ENCODE measurements at places on chromosomes 3 and 15.

- DNase-seq = no peak
Measured at GRCh38 chr15:25715536-25716413, 147.4 kb downstream of the ATP10A start.

GRCh38 chr3:3180456-3180855, 965 bp upstream of the CRBN start:
- no peak for DNase-seq

- no peak for DNase-seq
Measured at GRCh38 chr3:170705131-170705530, 119.3 kb upstream of the SLC7A14 start.

- DNase-seq = no peak
Measured at GRCh38 chr15:75397494-75397893, 29.1 kb upstream of the MAN2C1 start.

GRCh38 chr3:14871456-14872200, 52.9 kb downstream of the FGD5 start:
- no peak for DNase-seq

- no peak for DNase-seq
Measured at GRCh38 chr3:104273046-104273649, 1093.6 kb upstream of the ALCAM start.

GRCh38 chr3:121621491-121621890, 28.3 kb downstream of the FBXO40 start:
- DNase-seq = no peak

GRCh38 chr3:143536817-143537535, 311.3 kb downstream of the SLC9A9 start:
- no peak for DNase-seq

GRCh38 chr3:61030469-61031035, 220.7 kb downstream of the FHIT start:
- DNase-seq = no peak

DNA sequence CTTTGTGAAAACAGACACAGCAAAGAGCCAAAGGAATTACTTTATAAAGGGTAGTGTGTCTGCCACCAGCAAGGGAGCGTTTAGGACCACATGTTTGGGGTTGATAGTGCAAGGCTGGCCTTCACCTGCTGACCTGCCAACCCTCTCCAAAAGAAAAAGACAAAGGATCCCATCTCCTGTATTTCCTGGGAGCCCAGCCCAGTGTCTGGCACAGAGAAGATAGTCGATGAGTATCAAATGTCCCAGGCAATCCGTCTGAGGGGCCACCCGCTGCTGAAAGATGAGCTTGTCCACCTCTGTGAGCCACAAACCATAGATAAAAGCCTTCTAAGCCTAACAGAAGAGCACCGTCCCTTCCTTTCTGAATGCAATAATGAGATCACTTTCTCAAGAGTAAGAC, 154.8 kb upstream of the CTNNB1 start:
- no peak for DNase-seq

DNA sequence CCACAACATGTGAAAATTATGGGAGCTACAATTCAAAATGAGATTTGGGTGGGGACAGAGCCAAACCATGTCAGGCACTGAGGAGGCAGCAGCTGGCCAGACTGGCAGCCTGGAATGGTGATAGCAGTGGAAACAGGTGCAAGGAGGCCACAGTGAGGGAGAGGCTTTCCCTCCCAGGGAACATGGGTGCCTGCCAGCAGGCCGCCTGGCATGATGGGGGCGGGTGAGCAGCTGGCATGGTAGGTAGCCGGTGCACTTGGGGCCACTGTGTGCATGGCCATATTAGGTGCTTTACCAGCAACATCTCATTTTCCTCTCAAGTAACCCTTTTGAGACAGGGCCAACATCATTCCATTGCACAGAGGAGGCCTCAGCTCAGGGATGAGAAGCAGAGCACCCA, 18.3 kb upstream of the MRPS22 start:
- no peak for DNase-seq

- no peak for DNase-seq
Measured at GRCh38 chr15:75680007-75680789, 32.5 kb downstream of the CSPG4 start.

- no peak for DNase-seq
Measured at GRCh38 chr3:194750491-194750828, 64.8 kb downstream of the FAM43A start.

DNA sequence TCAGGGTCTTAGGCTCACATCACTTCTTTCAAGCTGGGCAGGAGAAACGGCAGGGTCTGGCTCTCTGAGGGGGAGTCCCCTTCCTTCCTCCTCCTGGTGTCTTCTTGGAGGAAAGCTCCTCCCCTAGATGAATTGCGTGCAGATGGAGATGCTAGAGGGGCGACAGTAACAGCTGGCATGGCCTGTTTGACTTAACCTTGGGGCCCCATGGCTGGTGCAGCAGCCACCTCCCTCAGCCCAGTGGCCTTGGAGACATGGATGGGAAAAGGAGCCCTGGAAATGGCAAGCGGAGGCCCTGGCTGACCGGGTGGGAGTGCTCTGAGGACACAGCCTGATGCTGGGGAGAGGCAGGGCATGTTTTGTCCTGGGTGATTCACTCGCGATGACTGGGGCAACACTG, 20.2 kb downstream of the PAK6 start:
- no peak for DNase-seq

- DNase-seq = no peak
Measured at GRCh38 chr15:78052001-78052401, 25.5 kb downstream of the TBC1D2B start.

DNA sequence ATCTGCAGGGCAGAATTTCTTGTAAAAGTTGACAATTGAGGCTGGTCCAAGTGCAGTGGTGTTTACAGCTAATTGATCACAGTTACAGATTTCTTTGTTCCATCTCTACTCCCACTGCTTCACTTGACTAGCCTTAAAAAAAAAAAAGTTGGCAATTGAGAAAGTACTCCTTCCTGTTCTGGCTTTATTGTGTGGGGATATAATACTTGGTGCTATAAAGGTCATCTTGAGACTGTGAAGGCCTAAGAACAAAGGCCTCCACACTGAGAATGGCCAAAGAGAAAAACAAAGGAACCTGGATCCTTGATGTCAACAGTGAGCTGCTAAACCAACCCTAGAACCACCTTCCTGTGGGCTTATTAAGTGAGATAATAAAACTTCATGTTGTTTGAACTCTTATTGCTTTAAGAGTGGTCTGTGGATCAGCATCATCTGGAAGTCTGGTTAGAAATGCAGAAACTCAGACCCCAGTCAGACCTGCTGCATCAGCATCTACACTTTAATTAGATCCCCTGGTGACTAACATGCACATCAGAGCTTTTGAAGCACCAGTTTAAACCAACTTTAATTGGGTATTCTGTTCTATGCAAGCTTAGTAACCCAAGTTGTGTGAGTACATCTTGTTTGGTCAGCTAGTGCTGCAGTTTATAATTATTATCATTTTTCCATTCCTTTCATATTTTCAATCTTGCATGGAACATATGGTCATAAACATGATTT, 55.2 kb downstream of the TMOD3 start:
- DNase-seq = no peak

- no peak for DNase-seq
Measured at GRCh38 chr3:171950373-171950772, 89.0 kb upstream of the FNDC3B start.

DNA sequence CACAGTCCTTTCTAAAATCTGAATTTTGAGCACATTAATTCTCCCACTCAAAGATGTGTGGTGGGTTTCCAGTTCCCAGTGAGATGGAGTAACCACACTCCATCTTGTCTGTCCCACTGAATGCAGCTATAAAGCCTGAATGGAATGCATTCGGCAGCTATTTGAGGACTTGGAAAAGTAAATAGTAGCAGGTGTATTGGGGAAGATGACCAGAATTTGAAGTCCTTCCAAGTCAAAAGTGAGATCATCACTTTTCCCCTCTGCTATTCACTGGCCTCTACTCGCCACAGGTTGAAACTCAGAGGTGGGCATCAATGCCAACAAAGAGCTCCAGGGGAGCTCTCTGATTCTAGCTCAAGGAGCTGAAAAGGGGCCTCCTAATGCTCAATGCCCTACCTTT, 8.1 kb upstream of the GNB5 start:
- DNase-seq = no peak

DNA sequence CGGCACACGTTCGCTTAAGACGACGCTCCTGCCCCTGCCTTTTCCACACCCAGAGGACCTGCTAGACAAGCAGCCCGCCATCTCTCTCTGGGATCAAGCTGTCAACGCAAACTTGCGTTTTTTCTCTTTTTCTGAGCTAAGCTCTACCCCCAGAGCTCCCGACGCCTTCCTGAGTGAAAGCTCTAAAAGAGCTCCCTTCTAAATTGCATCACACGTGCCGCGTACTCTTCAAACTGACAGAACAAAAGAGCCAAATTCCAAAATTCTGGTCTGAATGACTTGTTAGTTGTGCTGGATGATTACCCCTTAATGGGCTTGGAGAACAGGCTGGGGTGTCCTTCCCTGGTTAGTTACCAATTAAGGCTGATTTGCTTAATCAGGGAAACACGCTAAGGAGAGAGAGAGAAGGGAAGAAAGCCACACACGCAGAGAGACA, 81.2 kb downstream of the MDFIC2 start:
- no peak for DNase-seq

DNA sequence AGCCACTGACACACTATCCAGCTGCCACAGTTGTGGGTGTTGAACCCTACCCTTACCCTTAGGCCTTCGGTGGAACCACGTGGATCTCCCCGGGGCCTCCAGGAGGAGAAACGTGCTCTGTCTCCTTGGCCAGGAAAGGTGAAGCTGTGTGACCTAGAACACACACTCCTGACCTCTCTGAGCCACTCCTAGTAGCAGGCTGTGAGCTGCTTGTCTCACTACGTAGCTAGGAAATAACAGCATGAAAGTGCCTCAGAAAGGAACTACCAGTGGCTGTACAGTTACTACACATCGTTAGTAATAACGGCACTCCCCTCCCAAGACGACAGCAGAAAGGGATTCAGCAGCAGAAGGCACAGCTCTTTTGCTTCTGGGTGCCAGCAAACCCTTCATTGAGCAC, 36.2 kb upstream of the SLC6A6 start:
- no peak for DNase-seq

DNA sequence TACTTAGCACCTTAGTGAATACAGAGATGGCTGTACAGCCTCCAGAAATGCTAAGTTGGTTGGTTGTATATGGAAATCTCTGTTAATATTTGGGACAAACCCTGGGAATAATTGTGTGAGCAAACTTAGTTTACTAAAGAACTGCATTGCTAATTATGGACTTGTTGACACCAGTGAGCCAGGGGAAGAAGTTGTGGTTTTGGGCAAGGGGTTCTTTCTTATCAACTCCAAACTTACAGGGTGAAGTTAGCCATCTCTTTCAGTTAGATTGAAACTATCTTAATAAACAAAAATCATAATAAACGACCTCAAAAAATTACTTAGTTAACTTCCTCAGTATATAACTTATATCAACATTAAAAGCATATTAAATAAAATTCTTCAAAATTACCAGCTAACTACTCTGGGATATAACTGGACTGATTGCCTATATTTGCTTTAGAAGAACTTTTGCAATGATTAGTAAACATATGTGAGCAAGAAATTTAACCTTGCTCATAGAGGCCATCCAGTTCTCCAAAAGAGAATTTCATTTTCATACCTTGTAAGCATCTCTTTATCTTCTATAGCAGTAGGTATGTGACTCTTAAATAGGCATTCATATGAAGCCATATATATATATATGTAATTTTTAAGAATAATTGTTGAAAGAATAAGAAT, 24.7 kb downstream of the MBNL1 start:
- DNase-seq = no peak

DNA sequence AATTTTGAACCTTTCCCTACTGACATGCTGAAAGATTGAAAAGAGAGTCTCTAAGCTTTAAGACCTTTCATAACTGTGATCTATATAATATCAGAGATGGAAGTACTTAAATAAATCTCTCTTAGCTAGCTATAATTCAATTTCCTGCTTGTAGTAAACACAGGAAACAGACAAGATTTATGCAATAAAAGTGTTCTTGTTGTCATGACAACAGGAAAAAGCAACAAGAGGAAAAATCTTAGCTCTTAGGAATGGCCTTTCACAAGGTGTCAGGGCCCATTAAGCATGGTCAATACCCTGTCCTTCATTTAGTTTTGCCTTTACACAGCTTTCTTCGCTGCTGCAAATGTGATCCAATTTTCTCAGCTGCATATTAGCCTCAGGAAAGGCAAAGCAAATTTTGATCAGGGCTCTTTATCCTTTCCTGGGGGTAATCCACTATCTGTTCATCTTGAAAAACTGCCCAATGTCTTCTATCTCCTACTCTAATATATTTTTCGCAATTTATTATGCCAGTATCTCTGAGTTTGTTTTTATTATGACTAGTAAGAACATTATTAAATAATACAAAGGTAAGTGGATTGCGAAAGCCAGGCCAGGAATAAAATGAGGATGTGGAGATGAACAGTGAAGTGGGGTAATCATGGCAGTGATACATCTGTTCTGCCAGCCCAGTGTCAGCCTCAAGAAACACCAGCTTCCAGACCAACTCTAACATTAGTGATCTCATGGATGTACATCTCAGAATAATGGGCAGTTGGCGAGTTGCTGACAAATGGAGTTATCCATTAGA, 28.7 kb downstream of the SIDT1 start:
- DNase-seq = no peak

- no peak for DNase-seq
Measured at GRCh38 chr3:127886956-127887231, 28.1 kb upstream of the KBTBD12 start.

GRCh38 chr3:135440746-135441145, 524.8 kb upstream of the PPP2R3A start:
- DNase-seq = no peak

DNA sequence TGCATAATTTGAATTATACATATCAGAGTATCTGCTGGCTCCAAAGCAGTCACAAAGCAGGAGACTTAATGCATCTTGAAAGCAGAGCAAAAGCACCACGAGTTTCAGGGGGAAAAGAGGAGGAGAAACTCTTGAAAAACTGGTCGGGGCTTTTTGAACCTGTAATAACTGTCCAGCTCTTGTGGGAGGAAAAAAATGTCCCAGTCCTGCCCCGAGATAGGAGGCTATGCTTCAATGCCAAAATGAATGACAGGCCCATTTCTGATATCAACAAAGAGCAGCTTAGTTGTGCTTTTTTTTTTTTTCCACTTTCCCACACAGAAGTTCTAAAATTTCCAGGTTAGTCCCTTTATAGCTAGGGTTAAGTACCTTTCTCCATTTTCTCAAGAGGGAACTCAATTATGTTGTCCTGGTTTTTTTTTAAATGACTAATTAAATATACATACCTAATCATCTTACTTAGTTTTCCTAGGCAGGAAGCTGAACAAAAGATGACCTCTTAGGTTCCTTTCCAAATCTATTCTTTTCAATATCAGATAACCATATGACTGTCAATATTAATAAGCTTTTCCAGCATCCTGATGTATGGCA, 120.2 kb downstream of the TFDP2 start:
- DNase-seq = no peak

- DNase-seq = no peak
Measured at GRCh38 chr3:37096975-37097374, 77.4 kb downstream of the LRRFIP2 start.
